Activated CD4-positive, alpha-beta memory T cell treated with anti-CD3 and anti-CD28 coated beads, Interleukin-2, amount 10 ng/mL, durations not matched to agents 7 days and 5 days (primary cell): ENCODE measurements at places on chromosomes 3 and 15. TPM values are rescaled to one million over a fixed set of nuclear protein-coding genes. Genes with fewer than 3 reads are reported as not detected.

The FILIP1L gene
- 1.9 TPM for total RNA-seq

DNA sequence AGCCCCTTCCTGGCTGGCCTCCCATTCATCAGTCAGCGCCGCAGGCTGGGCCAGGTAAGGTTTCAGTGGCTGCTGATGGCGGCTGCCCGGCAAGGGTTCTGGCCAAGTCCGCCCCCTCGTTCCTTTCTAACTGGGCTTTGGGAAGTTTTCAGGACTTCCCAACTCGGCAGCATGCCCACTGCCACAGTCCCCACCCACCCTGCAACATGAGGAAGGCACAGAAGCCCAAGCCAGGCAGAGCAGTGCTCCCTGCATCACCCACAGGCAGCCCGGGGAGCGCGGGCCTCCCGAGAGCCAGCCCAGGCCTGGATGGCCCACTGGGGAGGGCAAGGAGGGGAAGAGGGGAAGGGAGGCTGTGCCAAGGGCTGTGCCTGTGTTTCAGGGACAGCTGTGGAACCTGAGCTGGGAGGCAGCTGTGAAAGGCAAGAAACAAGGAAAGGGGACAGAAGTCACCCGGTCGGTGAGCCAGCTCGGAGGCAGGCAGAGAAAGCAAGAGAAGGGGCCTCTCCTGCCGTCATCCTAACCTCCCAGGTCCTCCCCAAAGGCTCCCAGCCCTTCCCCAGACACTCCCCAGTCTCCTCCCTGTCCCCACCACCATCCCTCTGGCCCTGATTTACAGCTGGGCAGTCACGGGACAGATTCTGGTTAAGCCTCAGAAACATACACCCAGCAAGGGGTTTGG, 73.9 kb downstream of the CPN2 start:
- H3K4me3 ChIP-seq: no peak overlapping the region
- no peaks in the 10 kb centered on the region for H3K36me3 ChIP-seq
- H3K4me1 ChIP-seq: peaks cover 12% of the 10 kb centered on the region
- H3K27ac ChIP-seq: no peak overlapping the region
- peaks cover 11% of the 10 kb centered on the region for H3K27me3 ChIP-seq

GRCh38 chr3:60076331-60076730, 1026.5 kb upstream of the CFAP20DC start:
- H3K4me1 ChIP-seq: peaks cover 33% of the 10 kb centered on the region
- peak overlapping the region; percentile 49 for H3K4me3 ChIP-seq
- H3K36me3 ChIP-seq: peaks cover 10% of the 10 kb centered on the region
- no peaks in the 10 kb centered on the region for H3K27me3 ChIP-seq

- H3K4me3 ChIP-seq: no peak overlapping the region
- no peaks in the 10 kb centered on the region for H3K27me3 ChIP-seq
- H3K4me1 ChIP-seq: peaks cover 5% of the 10 kb centered on the region
- peaks cover 9% of the 10 kb centered on the region for H3K36me3 ChIP-seq
These were observed 17.6 kb downstream of the ACAD11 start for GRCh38 chr3:132641837-132642538.

The CD86 gene
- total RNA-seq: 21.7 TPM

The FOXB1 gene
- 3.7 TPM for total RNA-seq

- H3K27me3 ChIP-seq: no peaks in the 10 kb centered on the region
- H3K36me3 ChIP-seq: peaks cover 26% of the 10 kb centered on the region
- H3K27ac ChIP-seq: no peak overlapping the region
- DNase-seq: no peak
- peaks cover 6% of the 10 kb centered on the region for H3K4me1 ChIP-seq
- no peak overlapping the region for H3K4me3 ChIP-seq
These were observed 33.9 kb downstream of the RLBP1 start for GRCh38 chr15:89187301-89187985.
